ENCODE measurements at places on chromosomes 5 and 9.

GRCh38 chr5:102955488-102955887, 164.4 kb downstream of the GIN1 start:
- no peak for DNase-seq

DNA sequence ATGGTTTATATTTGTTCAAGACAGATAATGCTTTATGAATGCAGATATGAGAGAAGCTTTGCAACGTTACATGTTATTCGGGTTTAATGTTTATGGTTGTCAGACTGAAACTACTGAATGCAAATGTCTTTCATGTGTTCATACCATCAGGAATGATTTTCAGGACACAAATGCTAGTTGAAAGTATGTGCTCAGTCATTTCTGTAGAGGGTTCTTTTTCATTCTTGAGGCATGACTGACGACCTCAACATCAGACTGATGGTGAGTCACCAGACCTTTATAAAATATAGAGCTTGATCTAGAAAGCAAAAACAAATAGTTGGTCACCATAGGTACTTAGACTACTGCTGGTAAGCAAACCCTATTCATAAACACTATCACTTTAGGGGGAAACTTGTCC, 287.3 kb upstream of the NUDT12 start:
- DNase-seq = peak; percentile 46

GRCh38 chr5:181187500-181188213, 17.3 kb downstream of the TRIM7 start:
- DNase-seq = peak; percentile 94

GRCh38 chr9:96651626-96652025, 3.5 kb downstream of the PRXL2C start:
- DNase-seq = no peak

- DNase-seq = no peak
These were observed 63.2 kb downstream of the PCA3 start for GRCh38 chr9:76827296-76828080.

- DNase-seq = no peak
These were observed 1.5 kb downstream of the RORB start for GRCh38 chr9:74498621-74499095.

DNA sequence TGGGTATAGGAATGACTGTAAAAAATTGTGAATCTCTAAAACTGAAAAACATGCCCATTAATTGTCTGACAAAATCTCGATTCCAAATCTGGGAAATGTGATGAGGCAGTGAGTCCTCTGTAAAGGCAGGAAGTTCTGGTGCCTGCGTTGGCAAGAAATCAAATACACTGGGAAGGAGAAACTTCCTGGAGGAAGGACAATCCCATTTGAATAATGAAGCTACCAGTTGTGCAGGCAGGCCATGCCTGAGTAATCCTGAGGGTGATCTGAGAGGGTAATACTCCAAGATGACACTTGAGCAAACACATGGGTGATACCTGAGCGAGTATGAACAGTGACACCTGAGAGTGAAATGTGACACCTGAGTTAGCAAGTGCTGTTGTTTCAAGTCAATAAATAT, 49.7 kb downstream of the KIF24 start:
- DNase-seq = no peak

GRCh38 chr9:74765481-74765971, 122.2 kb downstream of the TRPM6 start:
- no peak for DNase-seq

- no peak for DNase-seq
These were observed 9.0 kb downstream of the UBAP1 start for GRCh38 chr9:34187891-34188240.

- no peak for DNase-seq
These were observed 292.9 kb downstream of the MAST4 start for GRCh38 chr5:66889056-66889455.

DNA sequence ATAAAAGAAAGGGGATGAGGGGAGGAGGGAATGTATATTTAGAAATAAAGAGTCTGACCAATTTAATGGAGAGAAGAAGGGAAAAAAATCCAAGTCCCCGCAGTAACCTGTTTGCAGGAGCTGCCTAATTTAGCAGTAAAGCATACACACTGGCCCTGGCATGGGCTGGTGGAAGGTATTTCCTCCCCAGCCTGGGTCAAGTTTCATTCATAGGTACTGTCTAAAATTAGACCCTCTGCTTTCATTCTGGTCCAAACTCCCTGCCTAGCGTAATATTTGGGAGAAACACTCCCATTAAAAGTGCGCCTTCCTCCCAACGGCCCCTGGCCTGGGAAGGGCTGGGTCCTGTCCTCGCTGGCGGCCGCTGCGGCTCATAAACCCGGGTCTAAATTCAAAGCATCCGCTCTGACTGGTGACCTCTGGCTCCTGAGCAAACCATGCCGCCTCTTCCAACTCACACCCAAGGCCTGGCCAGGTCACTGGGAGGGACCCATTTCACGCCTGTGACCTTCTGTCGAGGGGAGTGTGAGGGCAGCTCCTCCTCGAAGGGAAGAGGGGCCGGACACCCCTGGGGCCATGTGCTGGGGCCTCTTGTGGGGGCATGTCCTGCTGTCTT, 123.2 kb downstream of the FGF18 start:
- no peak for DNase-seq

DNA sequence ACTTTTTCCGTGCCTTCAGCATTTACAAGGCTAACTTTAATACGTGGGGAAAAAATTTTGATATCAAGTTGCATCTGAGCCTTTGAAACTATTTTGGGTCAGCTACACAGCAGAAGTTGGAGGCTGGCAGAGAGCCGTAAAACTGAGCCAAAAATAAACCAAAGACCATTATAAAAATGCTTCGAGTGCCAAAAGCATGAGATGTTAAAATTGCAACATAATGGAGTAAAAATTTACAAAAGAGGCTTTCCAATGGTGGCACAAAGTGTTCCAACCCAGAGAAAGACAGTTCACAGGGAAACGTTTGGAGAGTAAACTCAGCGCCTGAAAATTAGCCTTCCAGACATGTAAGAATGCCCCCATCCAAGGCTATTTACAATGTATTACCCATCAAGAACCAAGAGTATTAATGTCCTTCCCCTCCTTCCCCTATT, 190.3 kb downstream of the TLE1 start:
- no peak for DNase-seq

- DNase-seq = peak; percentile 84
These were observed at the start of gene CORO2A for GRCh38 chr9:98192503-98193335. TSS of gene CORO2A (minus strand) at chr9:98192637. CDS start at chr9:98157660, 34,977 bp downstream.

- DNase-seq = no peak
These were observed 20.5 kb upstream of the B4GALT1 start for GRCh38 chr9:33187519-33188218.

GRCh38 chr9:131500377-131500776, 2.3 kb upstream of the POMT1 start:
- DNase-seq = no peak

GRCh38 chr9:123589361-123590239, 233.6 kb downstream of the CRB2 start:
- DNase-seq = no peak

GRCh38 chr9:113682297-113682771, 193.8 kb upstream of the ZNF618 start:
- peak; percentile 90 for DNase-seq

DNA sequence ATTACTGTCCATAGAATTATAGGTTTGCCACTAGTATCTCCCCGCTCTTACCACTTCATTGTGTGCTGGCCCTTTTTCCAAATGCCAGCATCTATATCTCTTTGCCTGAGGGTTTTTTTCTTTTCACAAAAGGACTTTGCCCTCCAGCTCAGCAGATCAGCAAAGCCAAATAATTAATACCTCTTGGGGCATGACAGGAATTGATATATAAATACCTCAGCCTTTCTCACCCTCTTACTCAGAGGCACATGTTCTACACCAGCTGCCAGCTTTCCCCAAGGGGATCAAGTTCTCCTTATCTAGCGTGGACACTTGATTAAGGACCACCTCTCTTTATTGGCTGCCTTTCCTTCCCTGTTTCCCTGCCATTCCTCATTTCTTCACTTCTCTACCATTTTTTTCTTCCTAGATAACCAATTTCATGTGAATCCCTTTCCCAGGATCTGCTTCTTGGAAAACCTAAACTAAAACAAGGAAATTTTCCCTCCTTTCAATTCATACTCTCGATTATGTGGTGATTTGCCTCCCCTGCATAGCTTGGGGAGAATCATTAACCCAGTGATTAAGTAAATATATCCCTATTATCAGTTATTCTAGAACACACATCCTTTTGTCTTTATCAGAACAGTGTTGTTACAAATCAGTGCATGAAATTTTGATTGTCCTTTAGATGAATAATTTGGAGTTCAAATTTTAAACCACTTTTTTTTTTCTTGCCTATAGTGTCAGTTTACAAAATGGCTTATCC, 6.9 kb upstream of the NUDT12 start:
- peak; percentile 81 for DNase-seq
